Thoracic aorta endothelial cell (primary cell): ENCODE measurements at places on chromosomes 11 and 22. TPM values are rescaled to one million over a fixed set of nuclear protein-coding genes. Genes with fewer than 3 reads are reported as not detected.

SYNGR1 gene
- 1.7 and 2.8 TPM in 2 replicates for total RNA-seq

LYVE1 gene
- 0.79 and 3.9 TPM in 2 replicates for total RNA-seq

MRGPRG gene
- not detected in 2 replicates for total RNA-seq

FAM180B gene
- not detected in 2 replicates for total RNA-seq

CCDC73 gene
- total RNA-seq, result not detected in 2 replicates

NCR3LG1 gene
- total RNA-seq, result 25.0 and 38.1 TPM in 2 replicates

ATXN10 gene
- 96.1 and 99.5 TPM in 2 replicates for total RNA-seq

DUSP8 gene
- total RNA-seq, result 0.40 and 1.3 TPM in 2 replicates

APLP2 gene
- 611 and 866 TPM in 2 replicates for total RNA-seq

RHBDD3 gene
- total RNA-seq, result 19.7 and 25.5 TPM in 2 replicates

PLAAT4 gene
- total RNA-seq, result 1.5 and 1.7 TPM in 2 replicates

PRDX5 gene
- total RNA-seq, result 108 and 151 TPM in 2 replicates

LGR4 gene
- total RNA-seq, result 11.6 and 15.3 TPM in 2 replicates

SCN3B gene
- 0.50 and 0.66 TPM in 2 replicates for total RNA-seq

ARHGAP42 gene
- 4.4 and 4.6 TPM in 2 replicates for total RNA-seq

OR51Q1 gene
- not detected in 2 replicates for total RNA-seq

KIRREL3 gene
- total RNA-seq, result not detected in 2 replicates

GLB1L2 gene
- 0.27 and 0.93 TPM in 2 replicates for total RNA-seq

PATE4 gene
- not detected in 2 replicates for total RNA-seq

NUDT22 gene
- 27.9 and 34.0 TPM in 2 replicates for total RNA-seq

CDC42EP1 gene
- total RNA-seq, result 39.8 and 43.1 TPM in 2 replicates

HEPHL1 gene
- not detected in 2 replicates for total RNA-seq

EXT2 gene
- 83.1 and 97.7 TPM in 2 replicates for total RNA-seq

CHRM1 gene
- not detected in 2 replicates for total RNA-seq

SLC22A9 gene
- total RNA-seq, result not detected in 2 replicates

RIMBP3C gene
- not detected in 2 replicates for total RNA-seq

BLID gene
- 15.5 and 16.9 TPM in 2 replicates for total RNA-seq

GGT1 gene
- 0.53 and 0.57 TPM in 2 replicates for total RNA-seq

IGSF9B gene
- under 0.01 TPM in 2 replicates for total RNA-seq

SAA2 gene
- total RNA-seq, result not detected in 2 replicates

GSTT2 gene
- total RNA-seq, result 1.3 TPM in 1 of 2 replicates, not detected in the other

SMC1B gene
- total RNA-seq, result not detected in 2 replicates

HPX gene
- 0.53 and 0.65 TPM in 2 replicates for total RNA-seq

CTTN gene
- 295 and 351 TPM in 2 replicates for total RNA-seq

CEP126 gene
- 3.2 and 4.8 TPM in 2 replicates for total RNA-seq

MOGAT2 gene
- not detected in 2 replicates for total RNA-seq

CYP2D6 gene
- total RNA-seq, result 0.13 and 0.22 TPM in 2 replicates

CCDC89 gene
- total RNA-seq, result not detected in 2 replicates
